Lower lobe of right lung (tissue), 2 donors: ENCODE measurements at places on chromosomes 1 and 21.

- no peak overlapping the region for H3K27ac ChIP-seq
- H3K27me3 ChIP-seq: no peaks in the 10 kb centered on the region
- H3K36me3 ChIP-seq: no peaks in the 10 kb centered on the region
- DNase-seq: no peak
- H3K4me3 ChIP-seq: no peak overlapping the region
These were observed 41.1 kb downstream of the NGF start for GRCh38 chr1:115296981-115297380.

DNA sequence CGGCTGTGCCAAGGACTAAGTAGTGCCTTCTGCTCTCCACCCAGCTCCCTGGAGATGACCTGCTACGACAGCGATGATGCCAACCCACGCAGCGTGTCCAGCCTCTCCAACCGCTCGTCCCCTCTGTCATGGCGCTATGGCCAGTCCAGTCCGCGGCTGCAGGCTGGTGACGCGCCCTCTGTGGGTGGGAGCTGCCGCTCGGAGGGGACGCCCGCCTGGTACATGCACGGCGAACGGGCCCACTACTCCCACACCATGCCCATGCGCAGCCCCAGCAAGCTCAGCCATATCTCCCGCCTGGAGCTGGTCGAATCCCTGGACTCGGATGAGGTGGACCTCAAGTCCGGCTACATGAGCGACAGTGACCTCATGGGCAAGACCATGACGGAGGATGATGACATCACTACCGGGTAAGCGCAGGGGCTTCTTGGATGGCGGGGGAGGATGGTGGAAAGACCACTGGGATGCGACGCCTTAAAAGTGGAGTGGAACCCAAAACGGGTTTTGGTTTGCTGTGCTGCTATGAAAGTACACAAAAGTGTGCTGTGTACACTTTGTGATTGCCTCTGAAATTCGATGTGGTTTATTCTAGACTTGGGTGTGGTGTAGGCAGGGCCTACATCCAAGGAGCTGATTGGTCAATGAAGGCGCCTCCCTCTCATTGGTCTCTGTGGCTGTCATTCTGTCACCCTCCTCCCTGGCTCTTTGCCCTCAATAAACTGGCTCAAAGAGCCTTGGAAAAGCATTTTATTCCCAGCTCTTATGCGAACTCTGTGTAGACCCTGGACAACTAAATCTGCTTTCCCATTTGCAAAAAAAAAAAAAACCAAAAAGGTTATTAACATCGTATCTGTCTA lies 110.4 kb upstream of the IPO9 start:
- no peak overlapping the region for H3K4me3 ChIP-seq
- no peak for DNase-seq
- peaks cover 59% of the 10 kb centered on the region for H3K4me1 ChIP-seq
- H3K27ac ChIP-seq: peak overlapping the region; percentile 11
- H3K36me3 ChIP-seq: peaks cover 9% of the 10 kb centered on the region

DNA sequence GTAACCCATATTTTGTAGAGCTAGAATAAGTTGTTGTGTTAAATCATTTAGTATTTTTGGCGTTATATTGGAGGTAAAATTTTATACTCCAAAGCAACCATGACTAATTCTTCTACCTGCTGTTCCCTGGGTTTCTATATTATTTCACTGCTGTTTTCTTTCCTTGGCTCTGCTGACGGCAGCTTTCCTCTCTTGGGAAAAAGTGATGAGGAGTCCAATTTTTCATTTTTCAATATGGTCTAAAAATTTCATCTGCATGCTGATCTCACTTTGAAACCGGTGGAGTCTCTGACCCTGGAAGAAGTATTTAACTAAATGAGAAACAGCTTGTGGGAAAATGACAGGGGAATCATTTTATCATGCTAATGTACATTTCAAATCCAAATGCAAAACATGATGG lies 110.2 kb downstream of the IFI44 start:
- no peak overlapping the region for H3K4me3 ChIP-seq
- no peaks in the 10 kb centered on the region for H3K4me1 ChIP-seq
- DNase-seq: no peak
- H3K27me3 ChIP-seq: no peaks in the 10 kb centered on the region

DNA sequence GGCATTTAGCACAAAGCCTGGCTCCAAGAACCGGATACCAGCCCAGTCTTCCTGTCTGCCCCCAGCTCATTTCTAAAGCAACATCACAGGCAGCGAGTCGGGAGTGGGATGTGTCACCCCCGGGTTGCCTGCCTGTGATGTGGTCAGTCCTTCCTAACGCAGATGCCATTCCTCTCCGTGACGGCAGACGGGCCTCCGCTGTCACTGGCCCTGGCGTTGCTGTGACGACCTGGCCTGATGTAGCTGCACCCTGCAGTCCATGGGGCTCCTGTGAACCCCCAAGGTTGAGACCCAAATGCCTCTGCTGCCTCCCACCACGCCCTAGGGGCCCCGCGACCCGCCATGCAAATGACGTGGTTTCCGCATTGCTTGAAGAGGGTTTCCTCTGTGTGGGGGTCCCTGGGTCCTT lies 12.3 kb downstream of the TNFRSF1B start:
- H3K27ac ChIP-seq: peak overlapping the region; percentile 74
- peaks cover 100% of the 10 kb centered on the region for H3K4me1 ChIP-seq
- H3K27me3 ChIP-seq: no peaks in the 10 kb centered on the region
- no peak overlapping the region for H3K4me3 ChIP-seq
- DNase-seq: no peak

- H3K4me1 ChIP-seq: no peaks in the 10 kb centered on the region
- DNase-seq: no peak
- H3K36me3 ChIP-seq: no peaks in the 10 kb centered on the region
- no peak overlapping the region for H3K27ac ChIP-seq
- H3K27me3 ChIP-seq: no peaks in the 10 kb centered on the region
These were observed 965.4 kb upstream of the TMPRSS15 start for GRCh38 chr21:19368944-19369343.

GRCh38 chr1:114108751-114109255 lies 44.9 kb downstream of the SYT6 start:
- H3K27me3 ChIP-seq: no peaks in the 10 kb centered on the region
- no peaks in the 10 kb centered on the region for H3K4me1 ChIP-seq
- no peak overlapping the region for H3K27ac ChIP-seq
- DNase-seq: no peak

GRCh38 chr1:11978301-11978700 lies 1.9 kb upstream of the MFN2 start:
- no peak overlapping the region for H3K27ac ChIP-seq
- peaks cover 33% of the 10 kb centered on the region for H3K4me1 ChIP-seq
- DNase-seq: no peak
- H3K27me3 ChIP-seq: no peaks in the 10 kb centered on the region
- peaks cover 41% of the 10 kb centered on the region for H3K36me3 ChIP-seq

GRCh38 chr1:75616436-75617433 lies 5.8 kb upstream of the SLC44A5 start:
- no peak for DNase-seq
- H3K27ac ChIP-seq: no peak overlapping the region
- no peaks in the 10 kb centered on the region for H3K36me3 ChIP-seq
- peaks cover 22% of the 10 kb centered on the region for H3K4me1 ChIP-seq
- H3K4me3 ChIP-seq: peak overlapping the region; percentile 45

- no peak overlapping the region for H3K4me3 ChIP-seq
- no peak overlapping the region for H3K27ac ChIP-seq
- DNase-seq: no peak
- H3K27me3 ChIP-seq: peaks cover 9% of the 10 kb centered on the region
- H3K36me3 ChIP-seq: no peaks in the 10 kb centered on the region
These were observed 94.7 kb downstream of the CSMD2 start for GRCh38 chr1:34070201-34070836.

DNA sequence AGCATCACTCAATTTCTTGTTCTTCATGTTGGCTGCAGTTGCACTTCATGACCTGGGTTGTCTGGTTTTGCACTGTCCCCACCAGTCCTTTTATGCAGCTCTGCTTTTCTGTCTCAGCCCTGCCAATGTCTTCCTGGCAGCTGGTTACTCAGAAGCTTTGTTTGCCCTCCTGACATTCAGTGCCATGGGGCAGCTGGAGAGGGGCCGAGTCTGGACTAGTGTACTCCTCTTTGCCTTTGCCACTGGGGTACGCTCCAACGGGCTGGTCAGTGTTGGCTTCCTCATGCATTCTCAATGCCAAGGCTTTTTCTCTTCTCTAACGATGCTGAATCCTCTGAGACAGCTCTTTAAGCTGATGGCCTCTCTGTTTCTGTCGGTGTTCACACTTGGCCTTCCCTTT lies 6.6 kb downstream of the PIGV start:
- no peak overlapping the region for H3K27ac ChIP-seq
- peaks cover 31% of the 10 kb centered on the region for H3K36me3 ChIP-seq
- H3K4me1 ChIP-seq: peaks cover 12% of the 10 kb centered on the region
- H3K27me3 ChIP-seq: no peaks in the 10 kb centered on the region

- no peak overlapping the region for H3K4me3 ChIP-seq
- H3K4me1 ChIP-seq: no peaks in the 10 kb centered on the region
- H3K36me3 ChIP-seq: peaks cover 32% of the 10 kb centered on the region
- H3K27ac ChIP-seq: no peak overlapping the region
- H3K27me3 ChIP-seq: no peaks in the 10 kb centered on the region
These were observed 25.4 kb downstream of the IVNS1ABP start for GRCh38 chr1:185291652-185292051.

- peaks cover 53% of the 10 kb centered on the region for H3K4me1 ChIP-seq
- DNase-seq: no peak
- H3K4me3 ChIP-seq: no peak overlapping the region
- peaks cover 26% of the 10 kb centered on the region for H3K36me3 ChIP-seq
These were observed 159.8 kb upstream of the SGIP1 start for GRCh38 chr1:66374148-66374547.

DNA sequence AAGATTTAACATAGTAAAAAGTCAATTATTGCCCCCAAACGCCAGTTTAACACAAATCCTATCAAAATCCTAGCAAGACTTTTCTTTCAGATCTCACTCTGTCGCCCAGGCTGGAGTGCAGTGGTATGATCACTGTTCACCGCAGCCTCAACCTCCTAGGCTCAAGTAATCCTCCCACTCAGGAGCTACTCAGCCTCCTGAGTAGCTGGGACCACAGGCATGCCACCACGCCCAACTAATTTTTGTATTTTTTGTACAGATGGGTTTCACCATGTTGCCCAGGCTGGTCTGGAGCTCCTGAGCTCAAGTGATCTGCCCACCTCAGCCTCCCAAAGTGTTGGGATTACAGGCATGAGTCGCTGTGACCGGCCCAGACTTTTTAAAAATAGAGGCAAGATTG lies 4.8 kb downstream of the SNIP1 start:
- peaks cover 21% of the 10 kb centered on the region for H3K4me1 ChIP-seq
- no peak overlapping the region for H3K4me3 ChIP-seq
- no peak overlapping the region for H3K27ac ChIP-seq
- DNase-seq: no peak

DNA sequence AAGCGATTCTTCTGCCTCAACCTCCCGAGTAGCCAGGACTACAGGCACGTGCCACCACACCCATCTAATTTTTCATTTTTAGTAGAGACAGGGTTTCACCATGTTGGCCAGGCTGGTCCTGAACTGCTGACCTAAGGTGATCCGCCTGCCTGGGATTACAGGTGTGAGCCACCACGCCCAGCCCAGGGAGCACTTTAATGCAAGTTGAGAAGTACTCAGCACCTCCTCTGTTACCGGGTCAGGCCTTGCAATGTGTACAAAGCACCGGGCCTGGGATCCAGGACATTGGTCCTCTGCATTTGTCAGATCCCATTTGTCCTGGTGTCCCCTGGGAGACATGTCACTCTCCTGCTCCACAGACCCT lies 143.6 kb downstream of the TOMM20 start:
- no peaks in the 10 kb centered on the region for H3K36me3 ChIP-seq
- H3K4me1 ChIP-seq: peaks cover 77% of the 10 kb centered on the region
- peak overlapping the region; percentile 75 for H3K27ac ChIP-seq
- no peak for DNase-seq
- no peak overlapping the region for H3K4me3 ChIP-seq

DNA sequence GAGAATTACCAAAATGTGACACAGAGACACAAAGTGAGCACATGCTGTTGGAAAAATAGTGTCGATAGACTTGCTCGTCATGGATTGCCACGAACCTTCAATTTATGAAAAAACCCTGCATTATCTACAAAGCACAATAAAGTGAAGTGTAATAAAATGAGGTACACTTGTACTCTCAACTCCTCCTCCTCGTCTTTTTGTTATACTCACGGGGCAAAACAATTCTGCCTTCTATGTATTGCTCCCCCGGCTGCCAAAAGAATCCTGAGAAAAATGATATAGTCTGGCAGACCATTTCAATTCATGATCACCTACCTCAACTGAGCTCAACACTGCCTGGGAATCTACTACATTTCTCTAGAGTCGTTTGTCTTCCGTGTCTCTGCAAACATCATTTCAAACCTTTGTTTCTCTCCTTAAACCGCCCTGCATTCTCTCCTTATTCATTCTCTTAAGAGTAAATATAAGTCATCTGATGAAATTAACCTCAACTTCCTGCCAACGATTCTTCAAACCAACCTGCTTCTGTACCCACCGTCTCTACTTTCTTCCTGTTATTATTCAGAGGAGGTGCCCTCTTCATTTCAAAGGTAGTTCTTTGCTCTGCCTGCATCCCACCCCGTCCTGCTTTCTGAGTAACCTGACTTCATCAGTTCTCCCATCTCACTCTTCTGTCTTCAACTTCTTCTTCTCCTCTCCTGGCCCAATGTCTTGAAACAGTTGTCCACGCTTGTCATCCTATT lies 12.9 kb upstream of the IL19 start:
- no peak overlapping the region for H3K4me3 ChIP-seq
- no peak overlapping the region for H3K27ac ChIP-seq
- DNase-seq: no peak
- H3K36me3 ChIP-seq: no peaks in the 10 kb centered on the region

DNA sequence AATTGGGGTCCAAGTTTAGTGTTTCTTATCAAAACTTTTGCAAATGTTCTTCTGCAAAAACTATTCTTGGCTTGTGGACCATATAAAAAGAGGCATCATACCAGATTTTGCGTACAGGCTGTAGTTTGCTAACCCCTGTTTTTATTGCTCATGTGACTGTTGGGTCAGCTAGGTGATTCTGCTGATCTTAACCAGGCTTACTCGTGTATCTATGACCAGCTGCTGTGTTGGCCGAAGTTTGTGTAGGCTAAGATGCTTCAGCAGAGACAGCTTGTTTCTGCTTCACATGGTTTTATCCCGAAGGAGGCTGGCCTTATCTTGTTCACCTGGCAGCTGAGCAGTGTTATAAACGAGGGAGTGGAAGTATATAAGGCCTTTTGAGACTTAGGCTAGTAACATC lies 38.2 kb downstream of the POU2F1 start:
- no peak for DNase-seq
- H3K4me3 ChIP-seq: no peak overlapping the region
- H3K27me3 ChIP-seq: no peaks in the 10 kb centered on the region
- H3K36me3 ChIP-seq: no peaks in the 10 kb centered on the region
